Hypothalamus (tissue), 51 donors: ENCODE measurements at places on chromosomes 7 and 10.
A peak's percentile ranks its signal among the peaks of the same experiment; 100 is the strongest.

DNA sequence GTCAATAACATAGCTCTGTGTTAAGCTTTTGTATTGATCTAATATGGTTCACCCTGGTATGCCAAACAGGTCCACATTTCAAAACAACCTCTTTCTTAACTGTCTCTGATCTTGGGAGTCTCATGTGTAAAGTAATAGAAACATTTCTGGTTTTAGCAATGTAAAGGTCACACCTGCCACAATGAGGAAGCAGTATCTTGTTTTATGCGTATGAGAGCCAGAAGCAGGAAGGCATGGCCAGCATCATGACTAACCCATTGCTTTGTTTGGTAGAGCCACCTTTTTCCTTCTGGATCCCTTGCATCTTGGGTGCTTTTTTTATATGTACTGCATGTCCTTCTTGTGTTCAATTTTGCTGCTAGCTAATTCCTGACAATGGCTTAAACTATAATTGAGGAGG is 411.3 kb upstream of the SEMA3C start:
- DNase-seq = no peak

GRCh38 chr10:15809450-15809849 is 50.9 kb downstream of the MINDY3 start:
- DNase-seq = no peak

DNA sequence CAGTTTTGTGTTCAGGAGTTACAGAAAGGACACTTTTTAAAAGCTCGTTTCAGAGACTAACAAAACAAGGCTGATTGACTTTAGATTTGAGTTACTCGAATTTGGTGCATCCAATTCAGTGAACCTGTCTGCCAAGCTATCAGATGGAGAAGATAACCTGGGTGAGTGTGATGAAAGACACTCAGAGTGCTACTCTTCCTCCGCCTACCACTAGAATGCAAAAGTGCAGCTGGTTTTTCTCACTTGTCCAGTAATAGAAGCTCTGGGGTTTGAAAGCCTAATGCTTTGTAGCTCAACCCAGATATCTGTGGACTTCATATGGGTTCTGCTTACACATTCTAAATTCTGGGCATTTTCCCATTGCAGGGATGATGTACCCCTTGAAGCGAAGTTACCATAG is 82.8 kb upstream of the NPY start:
- DNase-seq = no peak

DNA sequence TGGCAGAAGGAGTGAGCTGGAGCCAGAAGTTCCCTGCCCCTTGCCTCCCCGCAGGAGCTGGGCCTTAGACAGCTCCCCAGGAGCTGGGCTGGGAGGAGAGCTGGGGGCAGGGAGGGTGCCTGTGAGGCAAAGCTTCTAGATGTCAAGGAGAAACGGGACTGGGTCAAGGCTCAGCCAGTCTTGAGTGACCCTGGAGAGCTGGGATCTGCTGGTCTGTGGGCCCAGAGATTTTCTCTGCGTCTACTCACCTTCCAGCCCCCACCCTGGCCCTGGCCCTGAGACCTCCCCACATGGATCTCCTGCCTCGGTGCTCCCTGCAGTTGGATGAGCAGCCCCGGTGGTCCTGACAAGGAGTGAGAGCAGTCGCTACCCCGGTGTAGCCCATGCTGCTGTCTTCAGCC is 20.3 kb upstream of the SHH start:
- DNase-seq = no peak

DNA sequence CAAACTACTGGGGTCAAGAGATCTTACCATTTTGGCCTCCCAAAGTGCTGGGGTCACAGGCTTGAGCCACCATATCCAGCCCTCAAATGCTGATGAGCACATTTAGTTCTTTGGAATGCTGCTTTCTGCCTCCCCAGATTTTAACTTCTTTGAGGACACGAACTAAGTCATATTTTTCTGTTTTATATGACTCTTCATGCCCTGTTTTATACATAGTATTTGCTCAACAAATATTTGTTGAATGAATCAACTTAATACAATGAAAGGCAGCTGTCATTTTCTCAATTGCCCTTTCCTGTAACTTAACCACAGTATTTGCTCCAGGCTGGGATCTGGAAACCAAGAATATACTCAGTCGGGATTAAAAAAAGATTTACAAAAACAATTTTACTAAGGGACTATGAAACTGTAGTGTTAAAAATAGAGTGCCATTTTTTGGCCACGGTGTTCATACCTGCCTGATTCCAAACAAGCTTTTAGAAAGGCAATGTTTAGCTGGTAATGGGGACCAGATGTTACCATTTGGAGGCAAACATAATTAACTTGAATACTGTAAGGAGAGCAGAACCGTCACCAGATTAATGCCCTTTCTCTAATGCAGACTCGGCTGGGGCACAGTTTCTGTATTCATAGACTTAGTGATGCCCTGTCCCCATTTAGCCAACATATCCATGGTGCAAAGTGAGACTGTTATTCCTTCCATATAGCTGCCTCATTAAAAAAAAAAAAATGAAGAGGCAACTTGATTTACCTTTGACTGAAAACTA is 117.6 kb downstream of the NRP1 start:
- DNase-seq = no peak

- peak; percentile 21 for DNase-seq
Observed at GRCh38 chr10:62818426-62819011, 2.4 kb upstream of the EGR2 start.

DNA sequence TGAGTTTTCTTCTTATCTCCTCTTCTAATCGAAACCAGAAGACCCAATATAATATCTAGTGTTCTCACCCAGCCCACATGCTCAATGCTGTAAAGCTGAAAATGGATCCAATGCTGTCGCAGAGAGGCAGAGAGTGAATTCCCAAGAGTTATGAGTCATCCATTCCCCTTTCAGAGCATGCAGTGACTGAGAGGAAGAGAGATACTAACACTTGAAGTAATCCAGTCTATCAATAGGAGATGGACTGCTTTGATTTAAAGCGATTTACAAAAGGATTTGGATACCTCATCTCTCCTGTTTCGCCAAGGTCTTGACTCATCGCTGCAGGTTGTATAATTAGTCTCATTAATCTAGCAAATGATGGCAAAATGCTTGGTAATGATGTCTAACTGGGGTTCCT is 41.5 kb upstream of the PRKCQ start:
- no peak for DNase-seq

DNA sequence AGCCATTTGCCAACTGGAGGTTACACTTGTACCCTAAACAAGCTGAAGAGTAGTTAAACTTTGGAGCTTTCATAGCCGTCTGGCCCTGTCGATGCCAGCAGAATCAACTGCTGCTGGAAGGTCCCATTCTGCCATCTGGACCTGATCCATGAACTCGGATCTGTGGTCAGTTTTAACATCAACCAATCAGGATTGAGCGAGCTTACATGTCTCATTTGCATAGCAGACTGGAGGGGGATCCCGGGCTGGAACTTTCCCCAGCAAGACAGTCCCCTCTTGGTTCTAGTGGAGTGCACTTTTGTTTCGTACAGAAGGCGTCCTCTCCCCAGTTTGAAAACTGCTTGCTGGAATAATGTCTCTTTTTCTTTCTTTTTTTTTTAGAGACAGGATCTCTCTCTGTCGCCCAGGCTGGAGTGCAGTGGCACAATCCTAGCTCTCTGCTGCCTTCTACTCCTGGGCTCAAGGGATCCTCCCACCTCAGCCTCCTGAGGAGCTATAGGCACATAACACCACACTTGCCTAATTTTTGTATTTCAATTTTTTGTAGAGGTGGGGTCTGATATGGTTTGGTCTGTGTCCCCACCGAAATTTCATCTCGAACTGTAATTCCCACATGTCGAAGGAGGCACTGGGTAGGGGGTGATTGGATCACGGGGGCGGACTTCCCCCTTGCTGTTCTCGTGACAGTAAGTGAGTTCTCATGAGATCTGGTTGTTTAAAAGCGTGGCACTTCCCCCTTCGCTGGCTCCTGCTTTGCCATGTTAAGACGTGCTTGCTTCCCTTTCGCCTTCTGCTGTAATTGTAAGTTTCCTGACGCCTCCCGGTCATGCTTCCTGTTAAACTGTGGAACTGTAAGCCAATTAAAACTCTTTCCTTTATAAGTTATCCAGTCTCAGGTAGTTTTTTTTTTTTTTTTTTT is 42.8 kb upstream of the SEPHS1 start:
- DNase-seq = peak; percentile 15
